ENCODE measurements at places on chromosomes 11 and 22.

GRCh38 chr11:125036933-125037332 lies 26.2 kb upstream of the SLC37A2 start:
- no peak for DNase-seq

DNA sequence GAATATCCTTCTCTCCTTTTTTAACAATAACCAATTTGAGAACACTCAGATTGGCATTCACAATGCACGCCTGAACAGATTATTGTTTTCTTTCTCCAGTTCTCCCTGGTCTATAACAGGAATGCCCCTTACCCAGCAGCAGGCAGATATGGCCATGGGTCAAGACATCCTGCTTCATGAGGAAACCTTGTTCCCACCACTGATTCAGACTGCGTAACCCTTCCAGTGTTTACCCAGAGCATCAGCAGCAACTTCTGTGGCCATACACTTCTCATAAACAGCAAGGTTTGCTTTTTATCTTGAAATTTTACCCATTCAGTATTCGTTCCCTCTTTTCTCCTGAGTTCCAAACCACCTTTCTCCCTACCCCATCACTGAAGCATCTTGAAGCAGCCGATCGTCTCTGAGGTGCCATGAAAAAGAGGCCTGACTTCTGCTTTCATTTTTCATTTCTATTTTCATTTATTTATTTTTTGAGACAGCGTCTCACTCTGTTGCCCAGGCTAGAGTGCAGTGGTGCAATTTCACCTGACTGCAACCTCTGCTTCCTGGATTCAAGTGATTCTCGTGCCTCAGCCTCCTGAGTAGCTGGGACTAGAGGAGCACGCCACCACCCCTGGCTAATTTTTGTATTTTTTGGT lies 9.6 kb downstream of the PTS start:
- no peak for DNase-seq

DNA sequence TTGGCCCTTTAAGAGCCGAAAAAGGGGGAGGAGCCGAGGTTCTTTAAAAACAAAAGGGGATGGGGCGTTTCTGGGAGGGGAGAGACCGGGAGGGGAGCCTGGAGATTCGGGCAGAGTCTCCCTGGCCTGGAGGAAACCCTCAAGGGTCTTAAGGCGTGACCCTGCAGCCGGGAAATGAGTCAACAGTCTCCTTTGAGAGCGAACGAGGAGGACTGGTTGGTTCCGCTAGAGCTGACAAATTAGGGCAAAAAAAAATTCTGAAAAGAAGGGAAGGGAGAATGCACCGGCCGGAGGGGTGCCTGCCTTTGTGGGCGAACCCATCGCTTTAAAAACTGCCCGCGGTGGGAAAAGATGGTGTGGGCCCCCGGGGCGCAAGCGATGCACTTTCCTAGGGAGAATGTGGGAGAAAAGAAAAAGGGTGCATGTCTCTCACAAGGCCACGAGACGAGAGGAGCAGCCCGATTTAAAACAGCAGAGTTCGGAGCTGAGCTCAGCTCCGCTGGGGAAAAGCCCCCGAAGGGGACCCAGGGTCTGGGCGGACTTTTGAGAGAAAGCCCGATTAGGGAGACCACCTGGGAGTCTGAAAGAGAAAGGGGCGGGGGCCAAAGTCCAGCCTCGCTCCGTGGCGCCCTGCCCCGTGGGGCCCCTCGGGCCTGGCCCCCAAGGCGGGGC lies 874 bp downstream of the ZFTA start:
- peak; percentile 14 for DNase-seq

DNA sequence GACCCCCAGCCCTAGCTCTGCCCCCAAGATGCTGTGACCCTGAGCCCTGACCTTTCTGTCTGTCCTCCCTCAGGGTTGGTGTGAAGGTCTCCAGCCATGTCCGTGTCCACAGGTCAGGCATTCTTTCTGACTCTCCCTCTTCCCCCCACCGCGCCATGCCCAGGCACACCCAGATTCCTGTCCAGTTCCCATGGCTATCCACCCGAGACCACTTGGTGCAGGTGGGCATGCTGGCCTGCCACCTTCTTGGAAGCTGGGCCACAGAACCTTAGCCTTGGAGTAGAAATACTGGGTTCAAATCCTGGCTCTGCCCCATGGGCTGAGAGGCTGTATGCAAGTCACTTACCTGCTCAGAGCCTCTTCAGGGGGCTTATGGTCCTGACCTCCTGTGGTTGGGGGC lies 2.3 kb upstream of the PLCB3 start:
- DNase-seq = no peak

DNA sequence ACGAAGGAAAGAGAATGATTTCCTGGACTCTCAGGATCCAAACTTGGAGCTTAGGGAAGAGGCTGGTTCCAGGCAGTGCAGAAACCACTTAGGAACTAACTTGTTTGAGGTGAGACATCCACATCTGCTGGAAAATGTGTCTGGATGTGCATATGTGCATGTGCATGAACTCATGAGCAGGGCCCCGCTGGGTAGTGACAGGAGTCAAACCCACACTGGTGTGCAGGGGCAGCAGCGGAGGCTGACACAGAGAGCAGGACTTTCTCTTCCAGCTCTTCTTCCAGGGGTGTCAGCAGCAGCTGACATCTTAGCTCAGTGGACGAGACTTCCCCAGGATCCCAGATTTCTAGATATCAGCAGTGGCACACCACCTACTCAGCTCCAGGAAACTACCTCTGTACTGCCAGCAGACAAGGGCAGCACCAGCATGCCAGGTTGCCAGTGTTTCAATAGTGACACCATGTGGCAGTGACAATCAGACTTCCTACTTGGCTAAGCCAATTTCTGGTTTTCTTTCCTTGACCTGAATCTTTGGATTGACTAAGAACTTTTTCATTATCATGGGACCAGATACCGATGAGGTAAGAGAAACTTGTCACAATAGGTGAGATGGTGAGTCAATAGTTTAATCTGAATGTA lies 227.5 kb upstream of the ZC3H12C start:
- peak; percentile 6 for DNase-seq

DNA sequence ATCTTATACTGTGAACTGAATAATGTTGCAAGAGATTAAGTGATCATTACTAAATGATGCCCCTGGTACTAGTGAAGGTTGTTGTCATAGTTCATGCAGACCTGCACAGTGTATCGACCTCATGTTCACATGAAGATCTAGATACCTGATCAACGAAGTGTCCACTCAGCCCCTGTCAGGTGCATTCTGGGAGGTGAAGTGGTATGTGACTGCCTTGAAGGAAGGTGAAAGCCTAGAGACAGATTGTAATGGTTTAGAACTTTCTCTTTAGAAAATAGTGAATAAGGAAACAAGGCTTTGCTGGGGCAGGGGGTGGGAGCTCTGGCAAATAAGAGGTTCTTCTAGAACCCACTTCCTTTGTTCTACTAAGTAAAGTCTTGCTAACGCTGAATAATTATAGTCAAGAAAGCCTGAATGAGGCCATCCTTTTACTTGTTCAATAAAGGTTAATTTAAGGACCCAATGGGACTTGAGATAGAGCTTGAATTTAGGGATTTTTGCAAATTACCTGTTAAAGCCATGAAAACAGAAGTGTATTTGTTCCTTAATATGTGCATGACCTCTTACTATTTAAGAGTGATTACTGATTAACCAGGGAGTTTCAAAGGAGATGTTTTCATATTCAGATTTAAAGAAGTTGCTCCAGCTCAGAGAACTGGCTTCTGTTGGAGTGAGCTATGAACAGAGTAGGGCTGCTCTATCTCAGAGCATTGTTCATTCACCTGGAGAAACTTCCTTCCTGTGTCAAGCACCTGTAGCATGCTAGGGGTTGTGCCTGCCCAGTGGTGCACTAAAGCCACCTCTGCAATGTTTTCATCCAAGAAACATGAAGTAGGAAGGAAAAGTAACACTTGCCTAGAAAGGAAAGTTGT lies 45.3 kb downstream of the C22orf31 start:
- no peak for DNase-seq

- DNase-seq = no peak
These were observed 15.8 kb upstream of the TXNRD2 start for GRCh38 chr22:19957445-19957844.

GRCh38 chr11:45817191-45817590 lies 12.2 kb downstream of the SLC35C1 start:
- no peak for DNase-seq

GRCh38 chr22:28208036-28208435 lies 289.0 kb upstream of the PITPNB start:
- DNase-seq = no peak

DNA sequence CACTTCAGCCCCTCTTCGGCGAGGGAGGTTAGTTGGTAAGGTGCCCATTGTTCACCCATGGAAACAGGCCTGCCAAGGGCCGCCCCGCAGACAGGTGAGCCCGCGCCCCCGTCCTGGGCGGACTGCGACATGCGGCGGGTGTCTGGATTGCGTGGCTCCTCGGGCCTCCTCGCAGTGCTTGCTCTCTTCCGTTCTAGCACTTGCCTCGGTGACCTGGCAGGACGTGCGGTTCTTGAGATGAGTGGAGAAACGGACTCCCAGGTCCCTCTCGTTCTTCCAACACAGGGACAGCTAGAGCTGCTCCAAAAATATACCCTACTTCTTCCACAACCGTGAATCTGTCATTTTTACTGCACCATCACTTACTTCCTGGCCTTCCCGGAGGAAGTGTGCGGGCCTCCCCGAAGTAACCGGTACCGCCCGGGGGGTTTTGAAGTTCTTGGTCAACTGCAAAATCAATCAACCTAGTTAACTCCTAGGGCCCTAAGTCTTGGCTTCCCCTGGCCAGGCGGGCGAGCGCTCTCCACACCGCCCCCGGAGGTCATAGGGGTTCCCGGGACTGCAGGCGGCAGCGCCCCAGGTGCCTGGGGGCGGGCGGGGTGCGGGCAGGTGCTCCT lies 745 bp upstream of the ZBTB44 start:
- DNase-seq = no peak

DNA sequence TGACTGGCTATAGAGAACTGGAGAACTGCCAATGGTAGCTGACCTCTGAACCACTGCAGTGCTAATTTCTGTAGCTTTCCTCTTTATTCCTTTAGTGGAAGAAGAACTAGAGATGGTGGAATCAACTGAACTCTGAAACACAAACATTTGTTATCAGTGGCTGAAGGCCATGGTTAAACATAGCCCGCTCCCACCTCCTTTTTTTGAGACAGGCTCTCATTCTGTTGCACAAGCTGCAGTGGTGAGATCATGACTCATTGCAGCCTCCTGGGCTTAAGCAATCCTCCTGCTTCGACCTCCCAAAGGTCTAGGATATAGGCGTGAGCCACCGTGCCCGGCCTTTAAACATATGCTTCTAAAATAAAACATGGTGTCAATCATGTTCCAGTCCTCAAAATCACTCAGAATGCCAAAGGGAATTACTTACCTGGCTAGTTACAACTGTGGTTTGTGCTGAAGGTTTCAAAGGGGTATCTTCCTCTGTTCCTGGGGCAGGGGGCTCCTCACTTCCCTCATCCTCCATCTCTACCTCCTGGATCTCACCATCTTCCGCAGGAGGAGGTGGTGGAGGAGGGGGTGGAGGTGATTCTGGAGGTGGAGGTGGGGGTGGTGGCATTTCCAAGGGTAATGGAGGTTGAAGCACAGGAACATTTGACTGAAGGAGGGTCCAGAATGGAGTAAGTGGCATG lies 9.0 kb upstream of the AGBL2 start:
- no peak for DNase-seq

DNA sequence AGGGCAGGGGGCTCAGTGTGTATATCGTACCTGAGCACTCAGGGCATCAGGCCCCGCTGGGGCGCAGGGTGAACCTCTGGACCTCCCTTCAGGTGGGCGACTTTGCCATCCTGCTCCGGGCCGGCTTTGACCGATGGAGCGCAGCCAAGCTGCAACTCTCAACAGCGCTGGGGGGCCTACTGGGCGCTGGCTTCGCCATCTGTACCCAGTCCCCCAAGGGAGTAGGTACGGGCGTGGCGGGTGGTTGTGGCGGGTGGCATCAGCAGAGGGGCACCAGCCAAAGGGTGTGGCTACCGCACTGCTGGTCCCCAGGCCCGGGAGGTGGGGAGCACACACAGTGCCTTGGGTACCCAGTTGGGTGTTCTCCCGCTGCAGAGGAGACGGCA lies 6.3 kb downstream of the SLC39A13 start:
- no peak for DNase-seq

GRCh38 chr11:44328138-44328660 lies 18.3 kb upstream of the ALX4 start:
- DNase-seq = no peak

- DNase-seq = no peak
These were observed 10.5 kb downstream of the SLC16A8 start for GRCh38 chr22:38073150-38074130.

- no peak for DNase-seq
These were observed 81.8 kb upstream of the SYN3 start for GRCh38 chr22:33139937-33140336.

GRCh38 chr22:40818747-40819598 lies at the start of gene SLC25A17:
TSS of gene SLC25A17 (minus strand) at chr22:40819346. CDS start at chr22:40819248, 98 bp downstream.
- DNase-seq = peak; percentile 67

GRCh38 chr11:92384358-92384757 lies 159.7 kb downstream of the FAT3 start:
- no peak for DNase-seq

- peak; percentile 52 for DNase-seq
These were observed 56.6 kb downstream of the LMO2 start for GRCh38 chr11:33835143-33835878.

- DNase-seq = no peak
These were observed 4.9 kb downstream of the RIC8A start for GRCh38 chr11:212150-213100.

DNA sequence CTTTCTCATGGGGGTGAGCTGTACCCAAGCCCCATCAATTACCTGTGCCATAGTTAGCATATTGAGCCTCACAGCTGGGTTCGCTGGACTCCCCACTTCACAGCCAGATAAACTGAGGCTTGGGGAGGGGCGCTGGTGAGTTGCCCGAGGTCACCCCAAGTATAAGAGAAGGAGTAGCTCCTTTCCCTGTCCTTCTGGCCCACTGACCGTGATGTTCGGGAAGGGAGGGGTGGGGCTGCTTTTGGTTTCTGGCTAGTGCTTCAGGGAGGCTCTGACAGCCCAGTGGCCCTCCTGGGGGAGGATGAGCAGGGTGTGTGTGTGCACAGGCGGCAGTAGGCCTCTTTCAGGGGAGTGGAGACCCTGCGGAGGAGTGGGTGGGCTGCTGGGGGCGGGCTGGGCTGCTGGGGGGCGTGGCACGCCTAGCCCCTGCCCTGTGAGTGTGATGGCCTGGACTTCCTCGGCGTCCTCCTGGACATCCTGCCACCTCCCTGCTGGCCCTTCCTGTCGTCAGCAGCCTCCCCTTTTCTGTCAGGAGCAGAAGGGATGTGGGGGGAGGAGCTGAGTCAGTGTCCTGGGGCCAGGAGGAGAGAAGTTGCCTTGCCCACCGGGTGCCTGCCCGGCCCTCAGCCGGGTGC lies 50.3 kb downstream of the TRIOBP start:
- DNase-seq = no peak

GRCh38 chr11:19551457-19551856 lies 161.2 kb upstream of the NAV2 start:
- DNase-seq = no peak

Measured in NCI-H1694 (cell line).